AG10803 (cell line): ENCODE measurements at places on chromosomes 5 and 9.
A peak's percentile ranks its signal among the peaks of the same experiment; 100 is the strongest.

DNA sequence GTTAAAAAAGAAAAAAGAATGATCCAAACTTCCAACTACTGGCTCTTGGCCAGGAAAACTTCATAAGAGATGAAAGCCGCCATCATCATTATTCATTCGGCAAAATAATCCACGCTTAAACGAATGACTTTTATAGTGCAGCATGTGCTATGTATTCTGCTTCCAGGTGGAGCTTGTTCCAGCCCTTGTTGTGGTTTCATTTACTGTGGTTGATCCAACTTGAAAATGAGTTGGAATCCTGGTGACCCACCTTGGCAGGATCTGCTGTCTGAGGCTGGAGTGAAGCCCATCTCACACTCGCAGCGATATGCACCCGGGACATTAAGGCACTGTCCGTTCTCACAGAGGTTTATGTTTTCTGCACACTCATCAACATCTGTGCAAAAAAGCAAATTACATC, 209.6 kb downstream of the FBN2 start:
- DNase-seq, result no peak

- no peak for DNase-seq
Measured at GRCh38 chr9:88177371-88177770, 39.1 kb upstream of the SPATA31C2 start.

DNA sequence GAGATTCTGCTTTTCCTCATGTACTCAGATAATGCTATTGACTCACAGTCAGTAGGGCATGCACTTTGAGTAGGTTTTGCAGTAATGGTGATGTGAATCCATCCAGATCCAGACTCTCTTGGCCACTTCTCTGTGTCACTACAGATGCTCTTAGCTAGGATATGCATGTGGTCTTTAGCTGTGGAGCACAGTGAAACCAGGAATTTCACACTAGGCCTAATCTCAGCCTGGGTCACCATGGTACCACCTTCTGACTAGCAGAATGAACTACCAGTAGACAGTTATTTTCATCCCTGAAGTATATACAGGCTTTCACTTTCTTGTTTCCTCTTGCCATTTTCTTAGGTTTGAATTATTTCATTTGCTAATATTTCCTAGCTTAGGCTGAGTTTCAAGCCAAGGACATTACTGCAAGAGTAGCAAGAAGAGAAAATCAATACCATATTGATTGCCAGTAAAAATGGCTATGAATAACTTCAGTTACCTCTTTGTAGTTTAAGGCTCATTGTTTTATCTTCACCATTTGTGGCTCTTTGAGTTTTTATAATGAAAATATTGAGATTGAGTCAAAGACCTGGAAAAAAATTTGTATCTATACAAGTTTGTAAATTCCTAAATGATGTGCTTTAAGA, 28.4 kb upstream of the CSNK1G3 start:
- no peak for DNase-seq

GRCh38 chr9:114027863-114028465, 50.1 kb downstream of the AMBP start:
- no peak for DNase-seq

DNA sequence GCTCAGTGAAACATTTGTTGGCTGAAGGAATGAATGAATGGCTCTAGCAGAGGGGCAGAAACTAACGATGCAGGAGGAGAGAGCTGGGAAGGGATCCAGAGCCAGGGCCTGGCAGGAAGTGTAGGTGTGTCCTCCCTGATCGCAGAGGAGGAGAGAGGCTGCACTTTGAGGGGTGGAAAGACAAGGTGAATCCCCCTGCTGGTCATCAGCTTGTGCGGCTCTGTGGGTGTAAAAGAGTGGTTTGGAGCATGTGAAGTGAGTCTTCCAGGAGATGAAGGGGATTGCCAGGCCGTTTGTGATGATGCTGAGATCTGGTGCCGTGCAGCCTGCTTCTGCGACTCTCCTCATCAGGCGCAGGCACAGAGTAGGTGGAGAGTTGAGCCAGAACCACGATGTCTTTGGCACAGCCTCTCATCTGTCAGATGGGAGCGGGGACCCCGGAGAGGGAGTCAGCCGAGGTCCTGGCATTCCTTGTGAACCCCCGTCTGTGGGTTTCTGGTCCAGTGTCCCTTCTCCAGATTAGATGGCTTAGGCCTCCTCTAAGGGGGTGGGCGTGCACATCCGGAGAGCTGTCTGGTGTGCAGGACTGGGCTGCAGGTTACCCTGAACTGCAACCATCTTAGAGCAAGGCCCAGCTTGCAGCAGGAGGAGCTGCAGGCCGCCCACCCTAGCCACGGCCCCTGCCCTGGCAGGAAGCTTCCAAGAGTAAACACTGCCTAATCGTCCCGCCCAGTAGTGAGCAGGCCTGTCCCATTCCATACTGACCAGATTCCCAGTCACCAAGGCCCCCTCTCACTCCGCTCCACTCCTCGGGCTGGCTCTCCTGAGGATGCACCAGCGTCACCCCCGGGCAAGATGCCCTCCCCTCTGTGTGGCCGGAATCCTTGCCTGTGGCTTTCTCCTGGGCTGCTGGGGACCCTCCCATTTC, at the start of gene ADAMTS13:
ADAMTS13 (plus strand) TSS at position 753 of the 928 bp plus-strand sequence; CDS start at position 830, 77 bp downstream.
- DNase-seq, result no peak

DNA sequence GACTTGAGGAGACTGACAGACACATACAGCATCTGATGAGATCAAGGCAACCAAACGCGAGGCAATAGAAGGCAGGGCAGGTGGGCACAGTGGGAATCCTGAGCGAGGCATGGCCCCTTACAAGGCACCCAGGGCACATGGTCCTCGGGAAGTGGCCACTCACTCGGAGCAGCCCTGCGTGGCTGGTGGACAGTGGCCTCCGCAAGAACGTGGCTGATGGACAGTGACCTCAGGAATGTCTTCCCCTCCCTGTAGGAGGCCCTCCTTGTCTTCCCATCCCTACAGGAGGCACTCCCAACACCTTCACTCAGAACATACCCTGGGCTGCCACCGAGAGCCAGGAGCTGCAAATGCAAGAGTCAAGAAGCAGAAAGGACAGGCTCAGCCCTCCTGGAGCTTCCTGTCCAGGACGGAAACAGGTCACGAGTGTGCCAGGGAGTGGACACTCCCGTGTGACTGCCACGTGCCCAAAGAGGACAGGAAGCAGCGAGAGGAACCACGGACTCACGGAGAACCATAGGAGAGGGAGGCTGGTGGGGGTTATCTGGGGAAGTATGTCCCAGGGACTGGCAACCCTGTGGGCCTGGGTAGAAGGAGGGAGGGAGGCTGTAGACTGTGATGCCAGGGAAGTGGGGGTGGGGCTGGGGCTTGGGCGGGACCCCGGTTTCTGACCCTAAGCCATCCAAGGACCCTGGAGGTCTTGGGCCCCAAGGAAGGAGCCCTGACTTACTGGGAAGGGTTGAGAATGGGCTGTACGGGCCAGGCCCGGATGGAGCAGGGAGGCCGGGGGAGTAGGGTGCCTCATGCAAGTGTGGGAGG, 321.9 kb upstream of the IRX4 start:
- DNase-seq, result no peak

DNA sequence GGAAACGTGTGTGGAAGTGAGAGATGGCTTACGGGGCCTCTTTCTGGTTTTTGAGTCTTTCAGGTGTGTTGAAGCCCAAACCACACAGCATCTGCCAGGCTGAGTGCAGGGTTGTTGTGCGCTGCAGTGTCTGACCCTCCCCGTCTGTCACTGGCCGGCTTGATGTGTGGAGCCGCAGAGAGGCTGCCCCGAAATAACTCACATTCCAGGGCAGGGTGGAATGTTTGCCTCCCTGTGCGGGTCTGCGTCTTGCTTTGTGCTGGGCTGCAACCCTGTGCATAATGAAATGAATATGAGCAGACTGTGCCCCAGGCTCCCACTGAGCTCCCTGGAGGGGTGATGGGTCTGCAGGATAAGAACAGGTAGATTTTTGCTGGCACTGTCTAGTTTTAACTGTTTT, 9.9 kb upstream of the PLEKHG4B start:
- peak; percentile 45 for DNase-seq

DNA sequence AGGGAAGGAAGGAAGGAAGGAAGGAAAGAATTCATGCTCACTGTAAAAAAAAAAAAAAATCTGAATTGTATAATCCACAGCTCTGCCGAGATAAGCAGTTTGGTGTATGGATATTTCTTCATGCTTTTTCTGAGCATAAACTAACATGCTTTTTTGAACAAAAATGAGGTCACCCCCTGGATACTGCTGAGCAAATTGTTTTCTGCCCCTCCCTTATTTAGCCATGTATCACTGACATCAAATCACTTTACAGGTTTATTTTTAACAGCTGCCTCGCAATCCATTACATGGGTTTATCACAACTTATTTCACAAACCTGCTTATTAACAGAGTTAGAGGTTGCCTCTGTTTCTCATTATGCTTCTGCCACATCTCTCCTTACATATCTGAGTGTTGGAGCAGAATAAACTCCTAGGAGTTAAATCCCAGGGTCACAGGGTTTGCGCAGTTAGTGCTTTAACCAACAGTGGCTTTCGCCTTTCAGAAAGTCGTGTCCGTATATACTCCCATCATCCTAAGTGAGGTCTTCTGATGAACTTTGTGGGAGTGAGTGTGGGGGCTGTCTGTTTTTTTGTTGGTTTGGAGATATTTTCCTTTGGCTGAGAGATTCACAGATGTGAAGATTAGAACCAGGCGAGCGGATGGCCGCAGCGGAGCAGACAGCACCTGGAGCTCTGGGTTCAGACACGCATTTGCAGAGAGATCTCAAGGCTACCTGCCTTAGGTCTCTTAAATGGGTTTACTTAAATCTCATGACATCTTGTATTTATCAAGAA, 57.7 kb downstream of the AK8 start:
- no peak for DNase-seq

- DNase-seq, result peak; percentile 11
Measured at GRCh38 chr5:97181856-97182545, 1.0 kb downstream of the RIOK2 start.

GRCh38 chr5:143197260-143197656, 206.2 kb downstream of the NR3C1 start:
- peak; percentile 53 for DNase-seq

- DNase-seq, result no peak
Measured at GRCh38 chr5:90981177-90981576, 401.9 kb downstream of the ARRDC3 start.

GRCh38 chr5:54881286-54882005, 103.9 kb downstream of the ESM1 start:
- DNase-seq, result no peak

DNA sequence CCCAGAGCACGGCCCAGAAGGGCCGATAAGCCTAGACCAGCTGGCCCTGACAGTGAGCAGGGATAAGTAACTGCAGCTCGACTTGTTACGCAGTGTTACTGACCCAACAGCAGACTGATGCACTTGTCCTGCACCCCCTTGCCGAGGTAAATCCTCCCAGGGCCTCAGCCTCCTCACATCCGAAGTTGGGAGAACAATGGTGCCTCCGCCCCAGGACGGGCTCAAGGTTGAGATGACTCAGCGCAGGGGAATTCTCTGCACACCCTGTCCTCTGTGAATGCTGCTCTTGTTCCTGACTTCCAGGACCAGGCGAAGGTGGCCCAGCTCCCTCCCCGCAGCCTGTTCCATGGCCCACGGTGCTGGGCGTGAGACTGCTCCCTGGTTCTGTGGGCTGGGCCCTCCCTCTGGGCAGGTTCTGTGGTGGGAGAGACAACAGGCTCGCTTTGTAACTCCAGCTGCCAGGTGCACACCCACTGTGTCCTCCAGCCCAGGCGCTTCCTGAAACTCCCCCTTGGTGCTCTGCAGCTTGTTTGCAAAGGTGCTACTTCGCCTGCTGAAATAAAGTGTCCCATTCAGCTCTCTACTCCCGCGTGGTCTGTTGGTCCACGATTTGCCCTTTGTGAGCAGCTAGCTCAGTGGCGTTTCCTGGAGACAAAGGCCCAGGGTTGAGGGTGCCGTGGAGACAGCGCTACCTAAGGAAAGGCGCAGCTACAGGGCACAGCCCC, 40.1 kb upstream of the SLC6A19 start:
- no peak for DNase-seq

DNA sequence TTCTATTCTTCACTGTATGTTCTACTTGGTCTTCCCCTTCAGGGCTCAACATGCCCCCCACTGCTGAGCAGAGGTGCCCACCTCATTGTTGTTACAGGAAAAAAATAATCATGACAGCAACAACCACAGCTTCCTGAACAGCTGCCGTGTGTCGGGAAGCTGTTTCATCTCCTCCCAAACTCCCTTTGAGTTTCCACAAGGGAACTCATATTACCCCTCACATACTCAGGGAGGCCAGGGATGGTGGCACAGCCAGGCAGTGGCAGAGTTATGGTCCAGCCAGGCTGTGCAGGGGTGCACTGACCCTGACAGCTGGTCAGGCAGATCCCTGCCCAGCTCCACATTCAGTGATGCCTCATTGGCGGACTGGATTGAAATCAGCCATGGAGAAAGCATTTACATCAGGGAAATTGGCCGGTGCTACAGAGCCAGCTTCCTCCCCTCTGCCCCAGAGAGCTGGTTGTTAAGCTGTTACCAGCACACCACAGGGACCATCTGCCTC, 37.3 kb downstream of the SARDH start:
- DNase-seq, result no peak

DNA sequence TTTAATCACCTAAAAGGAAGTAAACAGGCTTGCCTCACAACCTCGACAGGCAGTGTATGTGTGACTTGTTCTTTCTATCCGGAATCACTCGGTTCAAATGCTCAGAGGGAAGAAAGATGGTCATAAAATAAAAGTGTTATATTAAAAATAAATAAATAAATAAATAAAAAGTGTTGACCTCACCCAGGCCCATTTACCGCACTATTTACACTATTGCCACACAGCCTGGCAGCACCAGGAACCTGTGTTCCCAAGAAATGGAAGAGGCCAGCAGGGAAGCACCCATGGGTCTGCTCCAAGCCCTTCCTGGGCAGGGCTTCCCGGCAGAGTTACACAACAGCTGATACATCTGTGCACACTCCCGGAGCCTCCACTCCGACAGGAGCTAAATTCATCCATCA, 127.9 kb downstream of the EFNA5 start:
- DNase-seq, result peak; percentile 77
